ENCODE measurements at places on chromosomes 1 and 21.

GRCh38 chr1:64845831-64846425, 101.1 kb downstream of the RAVER2 start:
- no peak for DNase-seq

DNA sequence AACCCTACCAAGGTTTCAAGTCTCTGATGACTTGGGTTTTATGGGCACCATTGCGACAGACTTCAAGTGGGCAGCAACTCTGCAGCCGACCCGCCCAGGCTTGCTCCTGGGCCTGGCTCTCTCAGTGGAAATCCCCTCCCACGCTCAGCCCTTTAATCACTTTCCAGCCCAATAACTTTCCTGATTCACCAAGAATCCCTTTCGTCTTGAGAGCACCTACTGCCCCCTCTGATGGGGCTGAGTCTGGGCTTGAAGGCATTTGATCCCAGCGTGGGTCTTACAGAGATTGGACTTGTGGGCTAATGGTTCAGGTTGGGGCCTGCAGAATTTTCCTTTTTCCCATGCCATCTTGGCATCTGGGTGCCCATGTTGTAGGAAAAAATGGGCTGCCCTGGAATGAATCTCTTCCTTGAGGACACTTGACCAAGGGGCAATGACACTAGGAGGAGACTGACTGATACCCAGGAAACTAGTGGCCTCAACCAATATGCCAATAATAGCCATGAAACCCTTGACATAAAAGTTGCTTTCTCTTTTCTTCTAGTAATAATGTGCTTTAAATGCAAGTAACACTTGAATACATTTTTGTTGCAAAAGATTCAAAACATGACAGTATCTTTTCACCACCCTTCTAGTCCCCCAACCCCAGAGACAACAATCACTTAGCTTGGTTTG, 7.8 kb upstream of the PHLDA3 start:
- no peak for DNase-seq

DNA sequence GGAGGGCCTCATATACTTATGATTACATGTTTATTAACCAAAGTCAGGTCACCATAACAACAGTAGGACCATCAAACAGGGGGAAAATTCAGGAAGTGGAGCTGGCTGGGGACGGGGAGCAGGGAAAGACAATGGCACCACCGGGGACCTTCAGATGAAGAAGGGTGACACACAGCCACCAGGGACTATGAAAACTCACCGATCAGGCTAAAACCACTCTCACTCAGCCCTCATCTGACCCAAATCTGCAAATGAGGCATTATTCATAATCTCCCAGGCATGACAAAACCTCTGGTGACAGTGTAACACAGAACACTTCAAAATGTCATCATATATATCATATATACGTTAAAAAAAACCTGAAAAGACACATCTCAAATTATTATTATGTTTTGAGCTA, 11.2 kb downstream of the MKNK1 start:
- DNase-seq, result no peak

DNA sequence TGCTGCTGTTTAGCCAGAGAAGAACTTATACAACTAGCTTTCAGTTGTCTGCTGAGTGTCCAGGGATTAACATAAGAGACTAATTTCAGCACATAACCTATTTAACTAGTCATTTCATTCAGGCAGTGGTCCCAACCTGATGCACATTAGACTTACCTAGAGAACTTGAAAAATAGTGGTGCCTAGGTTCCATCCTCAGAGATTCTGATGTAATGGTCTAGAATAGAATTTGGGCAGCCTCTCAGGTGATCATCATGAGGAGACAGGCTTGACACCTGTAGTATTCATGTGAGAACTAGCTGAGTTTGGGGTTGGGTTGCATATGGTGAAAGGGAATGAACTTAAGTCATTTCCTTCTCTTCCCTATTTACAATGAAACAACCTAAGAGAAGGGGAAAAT, 24.8 kb downstream of the CNST start:
- DNase-seq, result no peak

DNA sequence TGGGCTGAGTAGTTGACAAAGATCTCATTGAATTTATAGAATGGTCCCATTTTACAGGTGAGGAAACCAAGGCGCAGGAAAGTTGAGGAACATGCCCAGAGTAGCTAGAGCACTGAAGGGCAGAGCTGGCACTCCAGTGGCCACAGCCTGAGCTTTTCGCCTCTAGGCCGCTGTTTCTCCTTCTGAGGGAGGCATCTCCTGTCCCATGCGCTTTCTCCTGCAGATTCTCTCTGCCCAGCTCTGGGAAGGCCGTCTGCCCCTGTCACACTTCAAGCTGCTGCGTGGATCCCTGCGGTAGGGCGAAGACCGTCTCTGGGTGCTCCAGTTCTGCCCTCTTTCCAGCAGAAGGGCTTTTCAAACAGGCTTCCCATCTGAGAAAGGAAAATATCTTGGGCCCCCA, 159.9 kb downstream of the ACTL8 start:
- no peak for DNase-seq

DNA sequence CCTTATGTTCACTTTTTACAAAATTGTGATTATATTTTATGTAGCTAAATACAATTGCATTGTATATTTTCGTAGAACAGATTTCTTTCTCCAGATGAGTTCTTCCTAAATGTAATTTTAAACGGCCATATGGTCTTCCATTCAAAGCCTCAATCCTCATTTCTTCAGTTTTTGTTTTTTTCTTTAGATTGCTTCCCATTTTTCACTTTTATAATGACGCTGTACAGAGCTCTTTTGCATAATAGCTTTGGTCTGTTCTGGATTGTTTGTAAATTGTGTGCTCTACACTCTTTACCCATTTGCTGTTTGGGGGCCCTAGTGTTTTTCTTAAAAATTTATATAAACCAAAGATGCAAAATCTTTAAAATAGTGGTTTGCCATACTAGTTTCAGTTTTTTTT, 27.8 kb downstream of the AVPR1B start:
- DNase-seq, result no peak

GRCh38 chr1:201506092-201506491, 831 bp downstream of the CSRP1 start:
- no peak for DNase-seq

- no peak for DNase-seq
Observed at GRCh38 chr1:204177133-204177532, 11.0 kb upstream of the REN start.

- no peak for DNase-seq
Observed at GRCh38 chr1:1630965-1631781, 800 bp upstream of the MMP23B start.

GRCh38 chr21:44774972-44775371, 26.6 kb downstream of the UBE2G2 start:
- no peak for DNase-seq

GRCh38 chr1:181353526-181353925, 129.8 kb upstream of the CACNA1E start:
- no peak for DNase-seq

GRCh38 chr1:16158025-16158424, 2.2 kb upstream of the EPHA2 start:
- no peak for DNase-seq

GRCh38 chr1:75330624-75331023, 196.4 kb downstream of the LHX8 start:
- DNase-seq, result peak; percentile 5

DNA sequence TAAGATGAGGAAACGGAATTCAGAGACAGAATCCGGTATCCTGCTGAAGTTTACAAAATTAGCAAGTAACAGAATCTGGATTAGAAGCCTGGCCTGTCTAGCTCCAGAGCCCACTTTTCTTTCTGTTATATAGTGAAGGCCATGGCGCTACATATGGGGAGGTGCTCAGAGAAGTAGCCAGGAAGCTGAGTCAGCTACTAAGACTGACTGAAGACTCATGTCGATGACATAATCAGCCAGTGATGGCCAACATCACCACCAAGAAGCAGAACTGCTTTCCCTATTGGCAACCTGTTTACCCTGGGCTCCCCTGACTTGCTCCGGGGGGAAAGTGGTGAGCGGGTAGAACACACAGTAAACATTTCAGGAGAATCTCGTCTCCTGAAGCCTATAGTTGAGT, 18.8 kb downstream of the LRRC52 start:
- peak; percentile 12 for DNase-seq

- DNase-seq, result peak; percentile 42
Observed at GRCh38 chr1:43484367-43484766, 30.6 kb upstream of the HYI start.

- DNase-seq, result peak; percentile 96
Observed at GRCh38 chr1:70504821-70505193, 93.7 kb downstream of the CTH start.

- DNase-seq, result peak; percentile 87
Observed at GRCh38 chr1:212638492-212639151, 30.1 kb downstream of the ATF3 start.

DNA sequence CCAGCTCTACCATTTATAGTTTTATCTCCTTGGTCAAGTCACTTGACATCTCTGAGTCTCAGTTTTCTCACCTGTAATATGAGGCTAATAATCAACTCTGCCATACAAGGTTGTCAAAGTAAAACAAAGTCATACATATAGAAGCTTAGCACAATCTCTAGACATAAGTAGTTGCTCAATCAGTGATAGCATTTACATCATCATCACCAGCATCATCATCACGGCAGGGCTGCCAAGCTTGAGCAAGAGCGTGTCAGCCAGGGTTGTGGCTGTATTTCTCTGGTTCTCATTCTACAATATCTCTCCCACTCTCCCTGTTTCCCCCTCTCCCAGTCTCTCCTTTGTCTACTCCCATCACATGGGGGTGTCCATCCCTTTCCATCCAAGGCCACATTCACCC, 41.7 kb upstream of the COA6 start:
- DNase-seq, result peak; percentile 6

DNA sequence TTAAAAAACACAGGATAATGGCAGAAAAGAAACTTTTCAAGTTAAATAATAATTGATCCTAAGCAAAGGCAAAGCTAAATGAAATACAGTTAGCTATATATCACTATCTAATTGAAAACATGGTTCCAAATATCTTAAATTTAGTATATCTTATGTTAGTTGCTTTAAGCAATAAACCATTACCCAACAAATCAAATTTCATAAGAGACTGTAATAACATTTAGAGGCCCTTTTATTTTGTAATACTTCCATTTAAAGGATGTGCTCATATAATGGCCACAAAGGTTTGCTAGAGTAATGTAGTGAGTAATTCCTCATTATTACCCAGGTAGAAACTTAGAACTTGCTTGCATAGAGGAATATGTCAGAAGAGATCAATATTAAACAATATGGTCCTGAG, 32.3 kb downstream of the RPL5 start:
- DNase-seq, result no peak

- DNase-seq, result no peak
Observed at GRCh38 chr1:223339861-223340260, 24.1 kb downstream of the SUSD4 start.

DNA sequence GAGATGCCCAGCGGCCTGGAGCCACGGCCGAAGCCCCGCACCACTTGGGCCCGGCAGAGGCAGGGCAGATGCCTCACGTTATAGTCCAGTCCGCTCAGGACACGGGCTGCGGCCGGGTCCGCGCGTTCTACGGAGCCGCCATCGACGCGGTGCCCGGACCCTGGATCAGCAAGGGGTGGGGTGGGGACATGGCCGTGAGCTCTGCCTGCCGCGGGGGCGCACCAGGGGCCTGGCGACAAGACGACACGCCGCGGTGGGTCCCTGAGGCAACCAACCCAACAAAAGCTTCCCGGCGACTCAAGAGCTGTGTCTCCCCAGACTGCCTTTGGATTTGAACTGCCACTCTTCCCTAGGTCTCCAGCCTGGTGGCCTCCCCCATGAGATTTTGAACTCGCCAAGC, 211.4 kb upstream of the GREM2 start:
- no peak for DNase-seq

DNA sequence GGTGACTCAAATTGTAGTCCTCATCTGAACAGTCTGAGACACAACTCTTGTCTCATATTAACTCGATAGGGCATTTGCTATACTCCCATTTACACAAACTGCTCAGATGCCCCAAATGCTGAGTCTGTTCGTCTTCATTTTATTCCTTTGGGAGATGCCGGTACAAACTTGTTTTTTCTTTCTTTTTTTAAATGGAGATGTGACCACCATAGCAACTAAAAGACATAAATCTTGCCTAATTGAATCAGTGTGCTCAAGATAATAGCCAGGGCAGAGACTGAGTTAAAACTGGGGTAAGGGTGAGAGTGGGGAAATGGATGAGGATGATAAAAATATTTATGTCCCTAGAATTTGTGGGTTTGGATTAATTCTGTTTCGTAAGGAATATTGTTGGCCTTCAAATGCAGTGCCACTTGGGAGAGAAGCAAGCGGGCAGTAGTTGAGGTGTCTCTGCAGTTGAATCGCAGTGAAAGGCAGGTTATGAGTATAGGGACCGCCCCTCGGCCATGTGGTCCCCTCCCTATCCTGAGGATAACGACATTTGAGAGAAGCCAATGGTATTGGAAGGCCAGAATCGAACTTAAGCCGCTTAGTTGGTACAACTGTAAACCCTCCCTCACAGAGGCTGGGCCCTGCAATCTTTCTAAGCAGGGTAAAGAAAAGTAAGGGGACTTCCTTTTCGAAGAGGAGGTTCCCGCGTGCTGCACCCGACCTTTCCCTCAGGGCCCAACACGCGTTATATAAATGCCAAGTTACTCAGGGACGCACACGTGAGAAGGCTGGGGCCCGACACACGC, 859 bp upstream of the LRRC8B start:
- DNase-seq, result no peak

All from fibroblast of skin of abdomen (primary cell).